NCI-H2081 treated with DMSO at 0.1 percent for 48 hours (cell line): ENCODE measurements at places on chromosomes 7 and 10.

DNA sequence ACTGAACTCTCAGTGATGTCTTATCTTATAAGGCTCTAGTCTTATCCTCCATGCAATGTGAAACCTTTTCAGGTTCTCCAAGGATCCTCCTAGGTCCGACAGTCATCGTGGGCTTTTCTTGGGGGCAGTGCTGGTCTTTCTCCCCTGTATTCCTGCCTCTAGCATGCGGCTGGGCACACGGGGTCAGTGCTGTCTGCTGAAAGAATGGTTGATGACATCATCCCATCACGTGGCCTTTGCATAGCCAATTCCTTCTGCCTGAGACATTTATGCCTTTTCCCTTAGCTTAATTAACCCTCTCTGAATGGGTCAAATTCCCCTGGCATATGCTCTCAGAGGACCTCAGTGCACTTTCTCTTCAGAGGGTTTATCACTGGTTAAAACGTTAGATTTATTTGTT is 27.0 kb upstream of the KCNK18 start:
- DNase-seq = no peak

GRCh38 chr7:37765872-37766525 is 82.4 kb upstream of the NME8 start:
- no peak for DNase-seq

DNA sequence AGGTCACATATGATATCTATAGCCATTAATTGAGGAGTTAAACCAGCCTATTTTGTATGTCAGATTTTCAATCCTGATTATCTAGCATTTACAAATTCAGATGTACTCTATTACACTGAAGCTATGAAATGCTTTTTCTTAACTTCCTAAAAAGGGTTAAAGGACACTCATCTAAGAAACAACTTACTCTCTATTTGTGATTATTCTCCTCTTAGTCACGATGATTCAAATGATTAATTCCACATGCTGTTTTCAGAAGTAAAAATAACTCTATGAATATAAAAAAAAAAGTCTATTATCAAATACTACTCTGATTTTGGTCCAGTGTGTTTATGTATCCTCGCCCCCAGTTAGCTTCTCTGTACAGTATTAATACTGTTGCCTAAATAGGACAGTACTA is 1199.9 kb downstream of the GATA3 start:
- DNase-seq = no peak

DNA sequence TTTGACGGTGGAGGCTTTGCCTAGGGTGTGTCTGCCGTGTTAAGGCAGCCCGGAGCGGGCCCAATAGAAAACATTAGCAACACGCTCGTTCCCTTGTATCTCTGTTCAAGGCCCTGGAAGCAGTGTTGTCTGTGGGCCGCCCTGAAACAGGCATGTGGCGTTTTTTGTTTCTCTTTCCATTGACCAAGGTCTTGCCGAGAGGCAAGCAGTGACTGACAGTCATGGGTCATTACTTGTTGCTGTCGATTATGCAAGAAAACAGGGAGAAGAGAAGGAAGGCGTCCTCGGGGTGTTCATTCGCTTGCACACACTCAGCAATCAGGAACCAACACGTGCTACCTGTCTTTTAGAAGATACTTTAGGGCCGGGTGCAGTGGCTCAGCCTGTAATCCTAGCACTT is 92.5 kb downstream of the EZH2 start:
- no peak for DNase-seq

- no peak for DNase-seq
Measured at GRCh38 chr7:121103579-121103978, 115.1 kb downstream of the CPED1 start.

- DNase-seq = no peak
Measured at GRCh38 chr7:6123843-6124242, 92.7 kb downstream of the ANKRD61 start.

DNA sequence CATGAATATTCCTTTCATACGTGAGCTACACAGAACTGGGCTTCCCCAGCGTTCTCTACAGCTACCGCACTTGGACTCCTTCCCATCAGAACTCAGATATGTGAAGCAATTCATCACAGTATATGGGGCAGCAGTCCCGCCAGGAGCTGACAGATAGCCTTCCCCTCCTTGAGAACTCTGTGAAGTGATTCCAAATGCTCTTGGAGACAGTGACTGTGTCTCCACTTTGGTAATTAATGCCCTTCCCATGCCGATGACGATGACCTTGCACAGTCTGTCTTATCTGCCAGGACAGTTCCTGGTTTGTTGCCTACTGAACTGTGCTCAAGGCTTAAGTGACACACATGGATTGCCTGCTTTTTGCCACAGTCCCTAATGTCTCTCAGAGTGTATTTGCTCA is 75.0 kb upstream of the AFAP1L2 start:
- no peak for DNase-seq

DNA sequence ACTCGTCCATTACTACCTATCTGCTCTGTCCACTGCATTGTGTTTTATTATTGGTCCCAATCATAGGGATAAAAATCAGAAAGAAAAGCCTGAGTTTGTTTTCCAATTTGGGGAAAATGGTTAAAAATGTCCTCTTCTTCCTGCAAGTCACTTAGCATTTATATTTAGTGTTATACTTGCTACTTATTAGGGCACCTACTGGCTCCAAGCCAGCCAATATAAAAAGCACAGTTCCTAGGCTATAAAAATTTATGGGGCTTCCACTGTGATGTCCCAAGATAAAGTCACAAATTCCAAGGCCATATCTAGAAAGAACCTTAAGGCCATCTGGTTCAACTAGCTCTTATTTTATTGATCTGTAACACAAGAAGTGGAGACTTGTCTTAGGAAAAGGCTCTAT is 3.2 kb downstream of the SLC35B4 start:
- no peak for DNase-seq

DNA sequence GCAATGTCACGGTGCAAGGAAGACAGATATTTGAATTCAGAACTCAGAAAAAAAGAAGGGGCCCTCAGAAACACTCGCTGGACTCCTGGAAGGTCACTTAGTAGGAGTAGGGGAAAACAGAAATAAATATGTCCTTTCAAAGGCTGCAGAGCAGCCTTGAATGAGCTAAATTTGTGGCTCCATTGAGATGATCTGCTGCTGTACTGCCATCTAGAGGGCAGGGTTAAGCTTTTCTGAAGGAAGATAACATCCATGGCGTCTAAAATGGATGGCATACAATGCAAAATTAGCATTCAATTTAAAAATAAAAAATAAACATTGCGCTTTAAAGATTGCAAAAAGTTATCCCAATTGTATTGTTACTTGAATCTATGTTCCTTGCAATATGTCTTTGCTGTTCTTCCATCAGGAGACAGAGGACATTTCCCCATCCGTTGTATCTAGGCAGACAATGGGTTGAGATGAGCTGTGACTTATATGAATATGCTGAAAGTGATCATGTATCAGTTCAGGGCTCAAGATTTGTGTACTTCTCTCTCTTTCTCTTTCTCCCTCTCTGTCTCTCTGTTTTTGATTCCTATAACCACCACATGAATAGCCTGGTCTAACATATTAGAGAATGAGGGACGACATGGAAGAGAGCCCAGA is 642.2 kb downstream of the SH2D4B start:
- DNase-seq = no peak
